ENCODE measurements at places on chromosomes 16 and 17.
A peak's percentile ranks its signal among the peaks of the same experiment; 100 is the strongest.

- DNase-seq, result no peak
Observed at GRCh38 chr17:28622186-28622585, 8.2 kb upstream of the RSKR start.

DNA sequence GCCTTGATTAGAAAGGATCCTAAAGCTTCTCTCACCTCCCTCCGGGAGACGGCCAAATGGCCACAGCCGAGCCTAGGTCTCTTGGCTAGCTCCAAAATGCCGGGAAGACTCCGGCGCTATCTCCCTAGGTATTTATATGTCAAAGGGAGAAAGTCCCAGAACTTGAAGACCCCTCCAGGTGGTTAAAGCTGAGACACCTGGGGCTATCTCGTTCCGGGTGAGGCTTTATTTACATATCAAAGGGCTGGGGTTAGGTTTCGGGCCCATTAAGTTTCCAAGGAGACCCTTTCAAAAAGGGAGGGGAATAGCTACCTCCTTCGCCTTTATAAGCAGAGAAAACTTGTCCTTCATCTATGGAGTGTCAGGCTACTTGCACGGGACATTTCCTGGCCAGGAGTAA, 70.9 kb upstream of the KIFC3 start:
- DNase-seq, result no peak

DNA sequence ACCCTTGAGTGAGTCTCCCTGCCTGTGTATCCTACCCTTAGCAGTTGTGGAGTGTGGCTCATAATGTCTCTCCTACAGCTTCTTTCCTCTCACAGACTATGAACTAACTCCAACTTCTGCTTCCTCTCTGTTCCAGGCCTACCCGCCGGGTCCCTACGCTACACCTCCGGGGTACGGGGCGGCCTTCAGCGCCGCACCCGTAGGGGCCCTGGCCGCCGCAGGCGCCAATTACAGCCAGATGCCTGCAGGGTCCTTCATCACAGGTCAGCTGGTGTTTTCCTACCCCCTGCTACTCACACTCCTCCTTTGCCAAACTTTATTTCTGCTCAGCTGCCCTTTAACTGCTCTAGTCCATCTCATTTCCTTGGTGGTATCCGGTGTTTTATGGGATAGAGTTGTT, 5.4 kb downstream of the RNF227 start:
- no peak for DNase-seq

GRCh38 chr17:37179893-37180292, 195.9 kb upstream of the C17orf78 start:
- no peak for DNase-seq

GRCh38 chr17:3558603-3559269, 1.1 kb upstream of the TRPV3 start:
- peak; percentile 31 for DNase-seq

DNA sequence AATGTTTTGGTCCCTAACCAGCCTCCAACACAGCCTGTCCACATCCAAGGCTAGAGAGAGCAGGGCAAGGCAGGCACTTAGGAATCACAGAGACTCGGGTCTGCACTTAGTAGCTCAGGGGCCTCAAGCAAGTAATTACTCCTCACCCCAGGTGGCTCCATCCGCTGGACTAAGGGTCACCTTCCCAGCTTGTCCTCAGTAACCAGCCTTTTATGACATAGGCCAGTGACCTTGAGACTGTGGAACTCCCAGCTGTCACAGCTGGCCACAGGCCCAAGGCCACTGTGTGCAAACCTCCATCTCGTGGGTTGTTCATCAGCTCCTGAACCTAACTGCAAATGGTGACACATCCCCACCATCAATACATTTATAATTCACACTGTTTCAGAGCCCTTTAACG, 68.6 kb downstream of the CDYL2 start:
- DNase-seq, result no peak

- DNase-seq, result no peak
Observed at GRCh38 chr16:89475144-89475543, 15.2 kb downstream of the ANKRD11 start.

GRCh38 chr16:88810912-88811768, 588 bp downstream of the APRT start:
- DNase-seq, result peak; percentile 66

- peak; percentile 45 for DNase-seq
Observed at GRCh38 chr17:79391376-79392233, 219.2 kb downstream of the RBFOX3 start.

DNA sequence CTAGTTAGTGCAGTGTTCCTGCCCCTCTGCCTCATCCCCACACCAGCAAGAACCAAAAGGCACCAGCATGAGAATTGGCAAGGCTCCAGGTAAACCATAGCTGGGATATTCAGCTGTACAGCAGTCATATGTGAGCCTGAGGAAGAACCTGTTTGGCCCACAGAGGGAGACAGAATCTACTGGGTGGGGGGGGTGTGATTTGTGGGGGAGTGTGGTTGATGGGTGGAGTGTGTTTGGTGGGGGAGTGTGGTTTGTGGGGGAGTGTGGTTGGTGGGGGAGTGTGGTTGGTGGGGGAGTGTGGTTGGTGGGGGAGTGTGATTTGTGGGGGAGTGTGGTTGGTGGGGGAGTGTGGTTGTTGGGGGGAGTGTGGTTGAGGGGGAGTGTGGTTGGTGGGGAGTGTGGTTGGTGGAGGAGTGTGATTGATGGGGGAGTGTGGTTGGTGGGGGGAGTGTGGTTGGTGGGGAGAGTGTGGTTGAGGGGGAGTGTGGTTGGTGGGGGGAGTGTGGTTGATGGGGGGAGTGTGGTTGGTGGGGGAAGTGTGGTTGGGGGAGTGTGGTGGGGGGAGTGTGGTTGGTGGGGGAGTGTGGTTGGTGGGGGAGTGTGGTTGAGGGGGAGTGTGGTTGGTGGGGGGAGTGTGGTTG, 19.5 kb downstream of the MINK1 start:
- no peak for DNase-seq

GRCh38 chr16:26729951-26730541, 336.7 kb upstream of the C16orf82 start:
- DNase-seq, result no peak

DNA sequence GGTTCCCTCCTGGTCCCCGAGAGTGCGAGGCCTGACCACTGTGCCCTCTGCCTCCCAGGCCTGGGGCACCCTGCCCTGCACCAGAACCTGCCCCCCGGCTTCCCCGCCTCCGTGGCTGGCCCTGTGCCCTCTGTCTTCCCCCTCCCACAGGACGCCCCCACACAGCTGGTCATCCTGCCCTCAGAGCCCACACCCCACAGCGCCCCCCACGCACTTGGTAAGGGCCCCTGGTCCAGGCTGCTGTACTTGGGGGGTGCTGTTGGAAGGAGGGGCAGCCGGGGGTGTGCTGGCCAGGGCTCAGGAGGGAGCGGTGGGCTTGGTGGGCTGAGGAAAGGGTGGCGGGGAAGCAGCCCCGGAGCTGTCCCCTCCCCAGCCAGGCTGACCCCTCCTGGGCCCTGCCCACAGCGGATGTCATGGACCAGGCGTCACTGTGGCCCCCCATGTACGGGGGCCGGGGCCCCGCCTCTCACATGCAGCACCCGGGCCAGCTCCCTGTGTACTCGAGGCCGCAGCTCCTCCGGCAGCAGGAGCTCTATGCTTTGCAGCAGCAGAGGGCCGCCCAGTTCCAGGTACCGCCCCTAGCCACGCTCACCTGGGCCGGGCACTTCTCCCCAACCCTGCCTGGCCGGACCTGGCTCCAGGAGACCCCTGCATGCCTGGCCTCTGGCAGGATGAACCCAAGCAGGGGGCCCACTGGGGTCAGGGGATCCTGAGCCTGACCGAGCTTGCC, 49.5 kb downstream of the BAHCC1 start:
- no peak for DNase-seq

DNA sequence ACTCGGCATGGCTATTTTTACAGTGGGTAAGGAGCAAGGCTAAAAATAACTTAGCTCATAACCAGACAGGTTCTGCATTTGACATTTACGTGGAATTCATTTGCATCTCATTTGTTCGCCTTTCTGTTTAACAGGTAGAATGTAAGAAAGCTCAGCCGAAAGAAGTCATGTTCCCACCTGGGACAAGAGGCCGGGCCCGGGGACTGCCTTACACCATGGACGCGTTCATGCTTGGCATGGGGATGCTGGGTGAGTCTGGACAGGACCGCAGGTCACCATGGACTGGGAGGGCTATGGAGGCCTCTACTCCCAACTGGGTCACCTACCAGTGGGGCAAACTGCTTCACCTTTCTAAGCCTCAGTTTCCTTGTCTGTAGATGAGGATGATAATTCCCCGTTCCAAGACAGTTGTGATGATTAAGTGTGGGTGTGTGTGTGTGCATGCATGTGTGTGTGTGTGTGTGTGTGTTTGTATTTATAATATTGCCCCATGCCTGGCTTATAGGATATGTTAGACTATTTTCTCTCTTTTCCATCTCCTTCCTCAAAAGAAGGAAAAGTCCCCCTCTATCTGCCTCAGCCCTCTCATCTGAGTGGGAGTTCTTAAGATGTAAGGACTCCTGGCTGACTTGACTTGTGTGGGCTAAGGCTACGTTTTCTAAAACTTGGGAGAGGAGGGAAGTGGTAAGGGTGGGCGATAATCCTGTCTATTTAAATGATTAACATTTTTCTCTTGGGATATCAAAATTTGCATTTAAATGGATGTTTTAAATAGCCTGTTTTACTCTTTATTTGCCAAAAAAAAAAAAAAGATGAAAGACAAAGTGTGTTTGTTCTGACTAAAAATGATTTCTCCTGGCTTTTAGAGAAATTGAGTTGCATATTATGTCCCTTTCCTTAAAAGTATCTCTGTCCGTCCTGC, 129.0 kb downstream of the CCDC182 start:
- no peak for DNase-seq

- no peak for DNase-seq
Observed at GRCh38 chr17:35345926-35346771, 27.3 kb downstream of the SLFN11 start.

All from activated T-helper 2 cell treated with anti-CD3 and anti-CD28 coated beads, Interferon-gamma antibody, Interleukin-2, Interleukin-4, amounts not matched to agents 10 μg/mL and 5 μg/mL and 100 μg/mL, durations not matched to agents 14 hours and 24 hours and 36 hours (primary cell).